ENCODE measurements at places on chromosomes 16 and 17.

DNA sequence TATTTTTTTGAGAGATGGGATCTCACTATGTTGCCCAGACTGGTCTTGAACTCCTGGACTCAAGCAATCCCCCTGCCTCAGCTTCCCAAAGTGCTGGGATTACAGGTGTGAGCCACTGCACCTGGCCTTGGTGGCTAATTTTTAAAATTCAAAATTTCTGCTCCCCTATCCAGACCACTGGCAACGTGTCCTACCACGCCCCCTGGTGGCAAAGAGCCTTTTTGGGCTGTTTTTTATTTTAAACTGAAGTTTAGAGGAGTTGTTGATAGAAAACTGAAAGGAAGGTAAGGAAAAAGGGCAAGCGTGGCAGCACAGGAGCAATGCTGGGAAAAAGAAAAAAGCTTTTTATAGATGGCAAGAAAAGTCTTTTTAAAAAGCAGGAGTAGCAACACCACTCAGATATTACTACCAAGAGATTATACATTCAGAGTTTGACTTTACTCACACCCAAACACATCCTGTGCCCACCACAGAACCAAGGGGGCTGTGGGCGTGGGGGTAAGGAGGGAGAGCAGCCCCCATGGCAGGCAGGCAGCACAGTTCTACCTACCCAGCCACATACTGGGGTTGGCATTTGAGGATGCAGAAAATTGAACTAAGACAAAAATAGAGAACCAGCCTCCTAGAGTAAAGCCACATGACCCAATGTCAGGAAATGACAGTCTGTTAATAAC lies 4.2 kb upstream of the MXRA7 start:
- no peak for DNase-seq

DNA sequence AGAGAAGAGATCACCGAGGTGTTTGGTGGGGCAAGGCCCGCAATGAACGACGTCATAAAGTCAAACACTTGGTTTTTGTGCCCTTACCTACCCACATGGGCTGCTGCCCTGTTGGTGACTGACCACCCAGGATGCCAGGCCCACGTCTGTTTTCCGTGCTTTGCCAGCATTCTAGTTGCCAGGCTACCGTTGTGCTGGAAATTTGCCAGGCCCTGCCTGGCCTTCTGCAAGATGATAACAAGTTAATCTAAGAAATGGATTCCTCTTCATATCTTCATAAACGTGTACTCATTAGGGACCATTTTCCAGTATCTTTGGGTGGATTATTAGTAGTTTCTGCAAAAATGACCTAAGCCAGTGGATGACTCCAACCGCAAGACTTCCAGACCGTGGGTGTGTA lies 35.4 kb downstream of the SLC6A4 start:
- DNase-seq: no peak

DNA sequence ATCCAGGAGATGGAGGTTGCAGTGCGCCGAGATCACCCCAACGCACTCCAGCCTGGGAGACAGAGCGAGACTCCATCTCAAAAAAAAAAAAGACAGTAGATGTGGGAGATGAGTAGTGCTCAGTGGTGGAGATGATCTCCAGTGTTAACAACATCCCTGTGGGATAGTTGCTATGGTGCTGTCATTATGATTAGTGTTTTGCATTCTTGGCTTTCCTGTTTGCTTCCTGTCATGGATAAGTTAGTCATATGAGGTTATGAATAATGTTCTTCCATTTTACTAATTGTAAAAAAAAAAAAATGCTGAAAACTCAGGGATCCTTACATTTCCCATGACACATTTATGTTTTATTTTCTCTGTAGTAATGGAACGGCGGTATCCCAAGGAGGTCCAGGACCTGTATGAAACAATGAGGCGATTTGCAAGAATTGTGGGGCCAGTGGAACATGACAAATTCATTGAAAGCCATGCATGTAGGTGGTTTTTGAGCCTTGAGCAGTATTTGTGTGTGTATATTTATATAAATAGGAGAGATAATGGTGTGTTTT lies 24.5 kb upstream of the DUSP14 start:
- DNase-seq: no peak

- DNase-seq: no peak
Measured at GRCh38 chr16:85104821-85105391, 7.4 kb downstream of the CIBAR2 start.

DNA sequence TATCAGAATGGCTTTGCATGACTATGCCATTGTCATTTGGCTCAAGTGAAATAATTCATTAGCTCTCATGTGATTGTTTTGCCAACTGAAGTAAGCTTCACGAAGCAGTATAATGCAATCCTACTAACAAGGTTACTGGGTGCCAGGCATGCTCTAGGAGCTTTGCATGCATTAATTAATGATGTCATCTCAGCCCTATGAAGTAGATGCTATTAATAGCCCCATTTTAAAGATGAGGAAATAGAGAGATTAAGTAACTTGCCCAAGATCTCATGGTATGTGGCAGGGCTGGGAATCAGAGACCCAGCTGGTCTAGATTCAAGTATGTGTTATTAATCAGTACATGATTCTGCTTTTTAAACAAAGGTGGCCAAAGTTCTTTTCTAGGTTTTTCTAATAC lies 14.1 kb downstream of the KRT39 start:
- peak; percentile 96 for DNase-seq

DNA sequence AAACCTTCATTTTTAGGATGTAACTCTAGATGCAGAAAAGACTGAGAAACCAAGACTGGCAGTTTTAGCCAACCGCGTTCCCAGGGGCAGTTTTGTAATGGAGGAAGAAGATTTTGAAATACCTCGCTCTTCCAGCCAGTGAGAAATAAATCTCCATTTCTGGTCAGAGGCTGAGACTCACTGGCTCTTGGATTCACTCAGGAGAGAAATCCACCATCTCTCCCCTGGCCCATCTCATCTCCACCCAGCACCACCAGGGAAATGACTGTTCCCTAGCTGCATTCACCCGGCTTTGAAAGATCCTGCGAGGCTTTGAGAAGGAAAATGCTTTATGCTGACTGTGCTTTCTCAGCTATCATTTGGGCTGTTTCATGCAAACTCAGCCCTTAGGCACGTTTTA lies 185.2 kb downstream of the SOX9 start:
- no peak for DNase-seq

- DNase-seq: no peak
Measured at GRCh38 chr17:81419319-81419885, 24.1 kb downstream of the BAHCC1 start.

GRCh38 chr17:70208080-70208794 lies 38.9 kb downstream of the KCNJ2 start:
- no peak for DNase-seq

DNA sequence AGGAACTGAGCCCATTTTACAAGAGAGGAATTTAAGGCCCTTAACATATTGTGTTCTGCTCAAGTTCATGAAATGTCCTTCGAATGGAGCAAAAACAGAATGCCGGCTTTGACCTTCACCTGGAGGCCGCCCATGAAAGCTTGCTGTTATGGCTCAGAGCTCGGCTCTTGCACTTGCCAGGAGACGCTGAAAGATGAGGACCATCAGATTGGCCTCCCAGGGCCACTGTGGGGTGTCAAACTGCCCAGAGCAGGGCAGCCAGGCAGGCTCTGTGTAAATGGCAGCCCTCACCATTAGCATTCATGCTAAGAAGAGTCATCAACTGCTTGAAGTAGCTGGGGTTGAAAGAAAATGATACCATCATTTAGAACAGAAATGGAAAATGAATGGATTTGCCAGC lies 39.3 kb downstream of the IL21R start:
- DNase-seq: no peak

DNA sequence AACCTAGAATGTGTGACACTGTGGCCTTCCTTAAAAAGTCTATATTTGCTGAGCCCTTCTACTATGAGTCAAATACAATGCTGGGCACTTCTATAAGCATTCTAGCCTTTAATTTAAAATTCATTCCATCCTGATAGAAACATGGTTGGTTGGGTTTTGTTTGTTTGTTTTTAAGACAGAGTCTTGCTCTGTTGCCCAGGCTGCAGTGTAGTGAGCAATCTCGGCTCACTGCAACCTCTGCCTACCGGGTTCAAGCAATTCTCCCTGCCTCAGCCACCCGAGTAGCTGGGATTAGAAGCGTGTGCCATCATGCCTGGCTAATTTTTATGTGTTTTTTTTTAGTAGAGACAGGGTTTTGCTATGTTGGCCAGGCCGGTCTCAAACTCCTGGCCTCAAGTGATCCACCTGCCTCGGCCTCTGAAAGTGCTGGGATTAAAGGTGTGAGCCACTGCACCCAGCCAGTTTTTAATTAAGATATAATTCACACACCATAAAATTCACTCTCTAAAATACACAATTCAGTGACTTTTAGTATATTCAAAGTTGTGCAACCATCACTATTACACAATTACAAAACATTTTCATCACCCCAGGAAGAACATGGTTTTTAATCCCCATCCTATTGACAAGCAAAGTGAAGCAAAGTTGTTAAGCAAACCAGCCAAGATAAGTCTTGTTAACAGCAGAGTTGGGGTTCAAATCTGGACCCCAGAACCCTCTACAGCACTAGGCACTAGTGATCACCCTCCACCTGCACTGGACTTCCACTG lies 42.8 kb downstream of the CMTM4 start:
- no peak for DNase-seq

DNA sequence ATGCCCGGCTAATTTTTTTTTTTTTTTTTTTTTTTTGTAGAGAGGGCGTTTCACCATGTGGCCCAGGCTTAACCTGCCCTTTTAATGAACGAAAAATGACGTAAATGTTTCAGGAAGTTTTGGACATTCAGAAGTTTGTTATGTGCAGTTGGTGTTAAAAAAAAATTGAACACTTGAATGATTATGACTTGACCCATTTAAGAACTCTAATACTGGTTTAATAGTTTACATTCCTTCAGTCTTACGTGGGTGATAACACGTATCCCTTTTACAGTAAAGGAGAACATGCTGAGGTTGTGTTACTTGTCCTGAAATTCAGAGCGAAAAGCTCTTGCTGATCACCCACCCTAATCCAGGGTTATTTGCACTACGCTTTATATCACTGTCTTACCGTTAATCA lies 1.7 kb downstream of the MLYCD start:
- no peak for DNase-seq

GRCh38 chr16:57795431-57795878 lies 6.8 kb downstream of the KIFC3 start:
- no peak for DNase-seq

DNA sequence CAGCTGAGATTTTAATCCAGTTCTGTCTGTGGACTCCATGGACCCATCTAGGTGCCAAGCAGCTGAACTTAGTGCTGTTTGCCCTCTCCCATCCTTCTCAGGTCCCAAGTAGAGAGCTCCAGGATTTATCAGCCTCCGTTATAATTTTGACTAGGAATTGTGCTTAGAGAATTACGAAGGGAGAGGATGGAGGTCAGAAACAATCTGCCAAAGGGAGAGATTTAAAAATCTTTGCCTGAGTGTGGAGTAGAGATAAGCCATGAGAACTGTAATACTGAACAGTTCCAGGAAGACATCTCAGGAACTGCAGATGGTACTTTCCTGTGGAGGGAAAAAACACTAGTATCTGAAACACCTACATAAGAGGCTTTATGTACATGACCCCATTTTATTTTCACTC lies 27.0 kb downstream of the CEP95 start:
- DNase-seq: no peak

GRCh38 chr16:23950291-23950894 lies 114.6 kb downstream of the PRKCB start:
- no peak for DNase-seq

DNA sequence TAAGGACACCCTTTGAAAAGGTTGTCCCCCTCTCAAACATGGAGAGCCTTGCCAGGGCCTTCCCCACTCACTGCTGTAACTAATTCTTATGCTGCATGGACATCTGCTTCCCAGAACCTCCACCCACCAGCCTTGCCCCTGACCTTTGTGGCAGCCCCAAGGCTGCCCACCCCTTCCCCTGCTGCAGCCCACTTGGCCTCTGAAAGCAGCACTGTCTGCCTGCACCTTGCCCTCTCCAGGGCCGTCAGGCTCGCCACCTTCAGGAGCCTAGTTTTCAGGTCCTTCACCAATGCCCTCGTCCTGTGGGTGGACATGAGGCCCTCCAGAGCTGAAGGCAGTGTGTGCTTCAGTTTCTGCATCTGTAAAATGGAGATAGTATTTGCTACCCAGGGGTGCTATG lies 2.7 kb upstream of the CORO1A start:
- DNase-seq: no peak

DNA sequence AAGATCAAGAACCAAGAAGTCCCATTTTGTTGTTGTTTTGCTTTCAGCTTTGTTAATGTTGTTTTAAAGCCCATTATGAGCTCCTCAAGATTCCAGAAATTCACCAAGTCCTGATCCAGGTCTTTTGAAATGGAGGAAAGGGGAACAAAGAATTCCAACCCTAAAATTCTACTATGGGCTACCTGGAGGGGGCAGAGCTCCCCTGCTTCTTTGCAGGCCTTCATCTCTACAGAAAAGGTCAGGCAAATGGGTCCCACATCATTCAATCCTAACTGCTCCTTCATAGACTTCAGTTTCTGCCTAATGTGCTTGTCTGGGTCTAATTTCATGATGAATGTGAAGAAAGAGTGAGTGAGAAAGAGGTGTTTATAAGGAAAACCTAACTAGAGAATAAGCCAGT lies 375.5 kb downstream of the TOX3 start:
- DNase-seq: no peak

- DNase-seq: no peak
Measured at GRCh38 chr17:71502443-71502842, 618.4 kb upstream of the SOX9 start.

GRCh38 chr17:69856946-69857345 lies 218.1 kb upstream of the KCNJ16 start:
- no peak for DNase-seq

DNA sequence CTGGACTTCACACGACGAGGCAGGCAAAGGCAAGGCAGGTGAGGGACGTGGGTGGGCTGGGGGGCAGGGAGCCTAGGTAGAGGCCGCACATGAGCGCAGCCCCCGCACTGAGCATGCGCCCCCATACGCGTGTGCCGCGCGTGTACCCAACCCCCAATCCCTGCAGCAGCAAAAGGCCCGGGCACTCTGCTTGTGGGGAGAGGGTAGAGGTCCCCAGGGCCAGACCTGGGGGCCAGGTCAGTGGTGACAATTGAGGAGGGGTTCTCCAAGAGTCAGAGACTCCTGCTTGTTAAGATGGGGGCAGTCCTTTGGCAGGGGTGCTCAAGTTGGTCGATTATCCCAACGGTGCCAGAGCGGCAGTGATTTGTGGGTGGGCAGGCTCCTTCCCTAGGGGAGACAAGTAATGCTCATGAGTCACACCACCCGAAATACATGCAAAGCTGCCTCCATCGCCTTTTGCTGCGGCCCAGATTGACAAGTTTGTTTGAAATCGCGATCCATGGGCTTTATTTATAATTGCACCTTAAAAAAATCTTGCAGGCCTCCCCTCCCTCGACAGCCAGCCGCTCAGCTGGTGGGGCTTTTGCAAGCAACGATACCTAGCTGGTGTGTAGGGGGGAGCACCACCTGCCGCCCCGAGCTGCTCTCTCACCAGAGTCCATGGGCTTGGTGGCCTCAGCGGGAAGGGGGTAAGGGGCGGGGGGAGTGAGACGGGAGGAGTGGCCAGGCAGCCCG lies 1.1 kb upstream of the GIT1 start:
- no peak for DNase-seq
